MCF 10A (cell line): ENCODE measurements at places on chromosomes 13 and 19. TPM values are rescaled to one million over a fixed set of nuclear protein-coding genes. Genes with fewer than 3 reads are reported as not detected.

ERVK3-1 gene
- 63.1 and 64.6 TPM in 2 replicates for total RNA-seq

UBE2L5 gene
- not detected in 2 replicates for total RNA-seq

SBK2 gene
- not detected in 2 replicates for total RNA-seq

KCTD12 gene
- 15.6 and 15.8 TPM in 2 replicates for total RNA-seq

CCL25 gene
- not detected in 2 replicates for total RNA-seq

GPR183 gene
- total RNA-seq = not detected in 2 replicates

ODAD3 gene
- 0.30 TPM in 1 of 2 replicates, not detected in the other for total RNA-seq

PCDH8 gene
- total RNA-seq = not detected in 2 replicates

NLRP7 gene
- total RNA-seq = not detected in 2 replicates

PTGIR gene
- not detected in 2 replicates for total RNA-seq

SELENOV gene
- total RNA-seq = not detected in 2 replicates

IL4I1 gene
- 0.37 TPM in 1 of 2 replicates, not detected in the other for total RNA-seq

ZNF285 gene
- total RNA-seq = 3.1 and 4.0 TPM in 2 replicates

DNA sequence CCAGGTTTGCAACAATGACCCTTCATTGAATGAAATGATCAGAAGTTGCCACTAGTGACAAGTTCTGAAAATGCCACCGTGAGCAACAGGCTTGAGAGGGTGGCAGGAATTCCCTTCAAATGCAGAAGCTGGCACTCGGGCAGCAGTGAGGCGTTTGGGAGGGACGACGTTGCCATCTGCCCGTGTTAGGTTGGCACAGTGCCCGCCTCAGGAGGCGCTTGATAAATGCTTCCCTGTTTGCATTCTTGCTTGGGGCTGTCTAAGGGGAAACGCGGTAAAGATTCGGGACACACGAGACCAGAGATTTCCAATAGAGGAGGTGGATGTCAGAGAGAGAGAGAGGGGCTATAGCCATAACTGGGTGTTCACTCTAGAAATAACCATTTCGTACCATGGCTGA is 101.9 kb downstream of the TEX29 start:
- DNase-seq = no peak

DNA sequence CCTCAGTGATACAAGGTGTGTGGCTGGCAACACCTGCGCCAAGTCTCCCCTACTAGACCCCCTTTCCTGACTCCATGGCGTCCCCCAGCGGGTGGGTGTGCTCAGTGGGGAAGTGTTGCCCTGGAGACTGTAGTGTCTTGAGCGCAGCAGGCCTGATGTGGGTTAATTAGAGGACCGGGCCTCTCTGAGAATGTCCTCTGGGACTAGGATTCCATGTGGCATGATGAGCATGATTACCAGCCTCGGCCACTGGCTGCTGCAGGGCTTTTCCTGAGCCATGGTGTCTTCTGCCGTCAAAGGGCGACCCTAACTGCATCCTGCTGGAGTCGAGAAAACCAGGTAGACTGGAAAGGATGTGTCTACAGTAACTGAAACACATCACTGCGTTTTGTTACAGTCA is 28.1 kb downstream of the MICOS13 start:
- DNase-seq = no peak

GRCh38 chr13:77391475-77391874 is 64.6 kb upstream of the MYCBP2 start:
- no peak for DNase-seq

DNA sequence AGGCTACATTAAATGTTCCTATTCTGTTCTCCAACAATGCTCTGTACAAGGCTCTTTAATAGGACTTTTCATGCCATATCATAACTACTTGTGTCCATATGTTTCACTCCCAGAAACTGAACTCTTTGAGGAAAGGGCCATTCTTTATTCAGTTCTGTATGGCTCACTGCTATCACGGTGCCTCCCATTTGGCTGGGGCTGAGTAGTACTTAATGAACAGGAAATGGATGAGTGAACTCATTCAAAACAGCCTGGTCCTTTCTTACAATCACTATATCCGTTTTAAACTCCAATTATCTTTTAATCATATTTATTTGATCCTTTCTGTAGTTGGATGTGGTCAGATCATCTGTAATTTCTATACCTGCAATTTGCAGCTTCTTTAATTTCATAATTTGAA is 410.6 kb downstream of the TBC1D4 start:
- DNase-seq = no peak

DNA sequence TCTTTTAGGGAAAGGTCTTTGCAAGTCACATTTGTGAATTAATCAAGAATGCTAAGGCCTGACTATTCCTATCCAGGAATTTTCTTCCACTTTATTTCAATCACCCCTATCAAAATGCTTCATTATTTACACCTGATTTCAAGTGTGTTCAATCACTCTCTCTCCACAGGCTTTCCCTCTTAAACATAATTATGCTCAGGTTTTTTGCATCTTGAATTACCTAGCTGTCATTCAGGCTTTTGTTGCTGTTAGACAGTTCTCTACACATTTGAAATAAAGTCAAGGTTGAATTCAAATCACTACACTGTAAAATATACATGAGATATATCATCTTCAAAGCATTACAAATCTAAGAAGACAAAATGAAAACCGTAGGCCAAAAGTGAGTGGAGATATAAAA is 941.3 kb upstream of the SLITRK1 start:
- no peak for DNase-seq

DNA sequence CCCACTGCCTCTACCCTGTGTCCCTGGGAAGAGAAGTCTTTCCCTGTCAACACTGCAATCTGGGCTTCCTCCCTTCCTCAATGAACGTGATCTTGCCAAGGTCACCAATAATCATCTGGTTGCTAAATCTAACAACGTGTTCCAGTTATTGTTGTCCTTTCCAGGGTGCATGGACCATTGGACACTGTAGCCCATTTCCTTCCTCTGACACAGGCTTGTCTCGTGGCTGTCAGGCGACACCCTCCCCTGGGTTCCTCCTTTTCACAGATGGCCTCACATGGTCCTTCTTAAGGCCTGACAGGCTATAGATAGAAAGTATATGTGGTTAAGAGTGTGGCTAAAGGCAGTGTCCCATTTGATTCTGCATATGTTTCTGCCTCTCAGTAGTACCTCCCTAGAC is 67.7 kb upstream of the STARD13 start:
- no peak for DNase-seq

- no peak for DNase-seq
Observed at GRCh38 chr13:39100996-39101738, 62.9 kb downstream of the NHLRC3 start.

- DNase-seq = peak; percentile 72
Observed at GRCh38 chr13:41111454-41111853, 21.1 kb downstream of the KBTBD6 start.

DNA sequence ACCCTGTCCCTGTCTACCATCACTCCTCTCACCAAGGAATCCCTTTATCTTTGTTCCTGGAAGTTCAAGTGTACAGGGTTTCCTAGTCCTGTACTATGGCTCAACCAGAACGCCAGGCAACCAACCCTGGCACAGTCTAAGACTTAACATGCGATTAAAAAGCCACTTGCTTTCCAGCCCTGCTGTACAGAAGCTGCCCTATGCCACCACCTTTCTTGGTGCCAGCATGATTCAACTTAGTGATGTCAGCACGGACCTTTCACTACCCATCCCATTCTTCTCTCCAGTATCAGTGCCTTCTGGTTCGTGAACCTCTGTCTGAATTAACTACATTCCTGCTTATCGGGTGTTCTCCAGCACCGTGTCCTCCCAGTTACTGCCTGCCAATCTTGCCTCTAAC is 151.1 kb downstream of the KLF12 start:
- no peak for DNase-seq

GRCh38 chr13:98471934-98472333 is 105.0 kb downstream of the STK24 start:
- no peak for DNase-seq

- DNase-seq = no peak
Observed at GRCh38 chr13:28245465-28245864, 107.1 kb downstream of the PAN3 start.

GRCh38 chr19:617551-618246 is 15.6 kb downstream of the POLRMT start:
- DNase-seq = no peak

DNA sequence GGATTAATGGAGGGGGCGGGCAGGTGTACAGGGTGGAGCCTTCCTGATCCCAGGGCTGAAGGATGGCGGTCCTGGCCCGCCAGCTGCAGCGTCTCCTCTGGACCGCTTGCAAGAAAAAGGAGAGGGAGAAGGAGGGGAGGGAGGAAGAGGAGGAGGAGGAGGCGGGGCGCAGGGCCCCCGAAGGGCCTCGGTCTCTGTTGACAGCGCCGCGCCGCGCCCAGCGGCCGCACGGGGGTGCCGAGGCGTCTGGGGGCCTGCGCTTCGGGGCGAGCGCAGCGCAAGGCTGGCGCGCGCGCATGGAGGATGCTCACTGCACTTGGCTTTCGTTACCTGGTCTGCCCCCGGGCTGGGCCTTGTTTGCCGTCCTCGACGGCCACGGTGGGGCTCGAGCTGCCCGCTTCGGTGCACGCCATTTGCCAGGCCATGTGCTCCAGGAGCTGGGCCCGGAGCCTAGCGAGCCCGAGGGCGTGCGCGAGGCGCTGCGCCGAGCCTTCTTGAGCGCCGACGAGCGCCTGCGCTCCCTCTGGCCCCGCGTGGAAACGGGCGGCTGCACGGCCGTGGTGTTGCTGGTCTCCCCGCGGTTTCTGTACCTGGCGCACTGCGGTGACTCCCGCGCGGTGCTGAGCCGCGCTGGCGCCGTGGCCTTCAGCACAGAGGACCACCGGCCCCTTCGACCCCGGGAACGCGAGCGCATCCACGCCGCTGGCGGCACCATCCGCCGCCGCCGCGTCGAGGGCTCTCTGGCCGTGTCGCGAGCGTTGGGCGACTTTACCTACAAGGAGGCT is at the start of gene PPM1N:
TSS of gene PPM1N (plus strand) at position 33 of the 785 bp plus-strand sequence. CDS start at position 63, 30 bp downstream.
- no peak for DNase-seq

GRCh38 chr19:32717496-32717895 is 2.1 kb upstream of the TDRD12 start:
- DNase-seq = no peak

GRCh38 chr13:95641291-95642027 is 3.0 kb downstream of the DZIP1 start:
- DNase-seq = no peak

GRCh38 chr13:111486801-111487200 is 166.4 kb downstream of the TEX29 start:
- no peak for DNase-seq

GRCh38 chr19:2648528-2648937 is 54.0 kb downstream of the GNG7 start:
- peak; percentile 80 for DNase-seq

DNA sequence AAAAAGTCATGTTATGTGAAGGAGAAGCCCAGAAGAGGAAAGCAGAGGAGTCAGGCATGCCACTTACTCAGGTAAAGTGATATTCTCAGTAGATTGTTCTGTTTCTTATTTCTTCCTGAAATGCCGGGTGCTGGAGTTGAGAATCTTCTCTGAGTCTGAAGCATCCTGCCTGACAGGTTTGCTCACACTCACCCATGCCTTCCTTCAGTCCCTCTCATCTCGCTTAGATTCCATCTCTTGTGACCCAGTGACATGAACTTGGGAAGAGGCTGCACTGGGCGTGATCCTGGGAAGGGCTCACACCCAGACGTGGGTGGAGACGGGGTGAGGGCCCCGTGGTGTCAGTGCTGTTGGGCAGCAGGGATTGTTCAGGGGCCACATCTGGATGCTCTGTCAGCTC is 8.1 kb downstream of the ZNF766 start:
- DNase-seq = no peak

GRCh38 chr13:27476943-27477703 is 26.8 kb upstream of the MTIF3 start:
- DNase-seq = peak; percentile 48

- DNase-seq = peak; percentile 16
Observed at GRCh38 chr13:54004026-54004699, 975.5 kb downstream of the OLFM4 start.

- DNase-seq = no peak
Observed at GRCh38 chr19:56670961-56671612, 470 bp downstream of the ZNF835 start.

- DNase-seq = peak; percentile 49
Observed at GRCh38 chr13:66675620-66676019, 554.5 kb downstream of the PCDH9 start.

GRCh38 chr13:41065078-41065477 is 3.8 kb downstream of the WBP4 start:
- no peak for DNase-seq

GRCh38 chr19:57637379-57637778 is 4.4 kb downstream of the ZNF211 start:
- DNase-seq = no peak

DNA sequence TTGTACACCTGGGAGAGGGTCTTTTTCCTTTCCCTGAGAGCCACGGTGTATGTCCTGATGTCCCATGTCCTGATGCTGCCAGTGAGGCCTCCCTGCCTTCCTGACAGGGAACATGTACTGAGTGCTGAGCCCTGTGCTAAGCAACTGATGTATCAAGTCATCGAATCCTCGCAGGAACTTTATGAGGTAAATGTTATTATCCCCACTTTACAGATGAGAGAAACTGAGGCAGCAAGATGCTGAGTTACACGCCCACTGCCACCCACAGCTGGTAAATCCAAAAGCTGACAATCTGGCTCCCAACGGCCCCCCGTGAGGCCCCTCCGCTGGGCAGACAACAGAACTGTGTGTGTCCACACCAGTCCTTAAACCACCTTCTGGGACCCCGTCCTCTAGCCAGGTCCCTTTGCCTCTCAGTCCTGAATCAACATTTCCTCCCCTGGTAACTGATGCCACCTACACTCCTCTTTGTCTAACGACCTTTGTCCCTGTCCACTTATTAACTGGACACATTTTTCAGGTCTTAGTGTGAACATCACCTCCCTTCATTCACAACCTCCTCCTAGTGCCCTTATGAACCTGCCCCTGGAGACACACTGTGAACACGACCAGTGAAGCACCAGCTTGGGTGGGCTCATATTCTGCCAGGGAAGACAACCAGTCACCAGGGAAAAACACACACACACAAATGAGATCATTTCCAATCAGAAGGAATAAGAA is 5.4 kb upstream of the VSIG10L start:
- no peak for DNase-seq

DNA sequence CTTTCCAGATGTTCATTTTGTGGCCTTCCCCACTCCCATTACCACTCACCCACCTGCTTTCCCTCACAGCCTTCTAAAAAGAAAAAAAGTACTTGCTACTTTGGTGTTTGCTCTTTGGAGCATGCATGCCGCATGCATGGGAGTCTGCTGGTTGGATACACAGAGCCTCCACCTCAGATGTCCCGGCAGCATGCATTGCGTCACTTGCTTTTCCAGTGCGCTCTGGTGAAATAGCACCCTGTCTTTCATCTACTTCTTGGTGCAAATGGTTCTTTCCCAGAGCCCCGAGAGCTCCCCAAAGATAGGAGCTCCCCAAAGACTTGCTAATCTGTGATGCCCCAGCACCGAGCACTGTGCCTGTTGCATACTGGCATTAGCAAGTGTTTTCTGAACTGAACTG is 333.2 kb upstream of the ZNF507 start:
- DNase-seq = peak; percentile 8
